Activated CD8-positive, alpha-beta memory T cell treated with anti-CD3 and anti-CD28 coated beads for 4 hours (primary cell): ENCODE measurements at places on chromosomes 1 and 21.

- no peak for DNase-seq
These were observed 409.9 kb upstream of the ESRRG start for GRCh38 chr1:217133092-217133491.

- DNase-seq: no peak
These were observed 39.5 kb downstream of the BACH1 start for GRCh38 chr21:29338256-29338655.

- DNase-seq: no peak
These were observed 256.7 kb downstream of the COL11A1 start for GRCh38 chr1:102851616-102852015.

DNA sequence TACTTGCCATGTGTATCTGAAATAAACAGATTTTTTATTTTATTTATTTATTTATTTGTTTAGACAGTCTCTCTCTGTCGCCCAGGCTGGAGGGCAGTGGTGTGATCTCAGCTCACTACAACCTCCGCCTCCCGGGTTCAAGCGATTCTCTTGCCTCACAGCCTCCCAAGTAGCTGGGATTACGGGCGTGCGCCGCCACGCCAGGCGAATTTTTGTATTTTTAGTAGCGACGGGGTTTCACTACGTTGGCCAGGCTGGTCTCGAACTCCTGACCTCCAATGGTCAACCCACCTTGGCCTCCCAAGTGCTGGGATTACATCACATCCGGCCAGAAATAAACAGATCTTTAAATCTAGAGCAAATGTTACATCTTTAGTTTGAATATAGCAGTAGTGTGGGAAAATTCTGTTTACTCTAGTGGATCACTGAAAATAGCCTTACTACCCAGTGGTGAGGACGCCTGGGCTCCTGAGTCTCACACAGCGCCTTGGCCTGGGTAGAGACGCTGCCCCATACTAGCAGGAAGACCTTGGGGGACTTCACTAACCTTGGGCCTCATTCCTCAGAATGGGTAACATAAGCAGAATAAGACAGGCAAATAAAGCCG, 709 bp downstream of the GART start:
- DNase-seq: no peak

- DNase-seq: no peak
These were observed 78.4 kb upstream of the POU3F1 start for GRCh38 chr1:38125016-38125415.

DNA sequence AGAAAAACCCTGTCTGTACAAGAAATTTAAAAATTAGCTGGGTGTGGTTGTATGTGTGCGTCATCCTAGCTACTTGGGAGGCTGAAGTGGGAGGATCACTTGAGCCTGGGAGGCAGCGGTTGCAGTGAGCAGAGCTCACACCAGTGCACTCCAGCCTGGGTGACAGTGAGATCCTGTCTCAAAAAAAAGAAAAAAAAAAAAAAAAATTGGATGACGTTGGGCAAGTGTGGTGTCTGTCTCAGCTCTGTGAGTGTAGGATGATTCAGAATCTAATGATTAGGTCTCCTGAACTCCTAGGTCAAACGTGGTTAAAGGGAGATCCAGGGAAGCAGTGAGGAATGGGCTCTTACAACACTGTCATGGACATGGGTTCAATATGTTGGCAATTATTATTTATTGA, 435.9 kb downstream of the KIF26B start:
- no peak for DNase-seq

DNA sequence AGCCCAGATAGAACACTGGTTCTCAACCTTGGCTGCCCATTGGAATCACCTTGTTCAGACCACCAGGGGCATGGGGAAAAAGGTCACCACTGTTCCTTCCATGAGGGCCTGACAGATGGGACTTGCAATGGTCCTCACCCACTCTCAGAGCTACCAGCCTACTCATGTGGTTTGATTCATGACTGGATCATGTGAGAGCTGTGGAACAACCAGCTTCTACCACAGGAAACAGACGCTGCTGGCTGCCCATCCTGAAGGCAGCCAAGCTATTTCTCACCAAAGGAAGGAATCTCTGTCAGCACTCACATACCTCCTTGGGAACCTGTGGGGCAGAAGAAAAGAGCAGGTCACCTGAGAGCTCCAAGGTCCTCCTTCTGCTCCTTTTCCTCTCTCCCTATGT, 53.6 kb downstream of the CAPN8 start:
- no peak for DNase-seq

GRCh38 chr1:114319418-114319817, 165.7 kb upstream of the SYT6 start:
- DNase-seq: no peak

DNA sequence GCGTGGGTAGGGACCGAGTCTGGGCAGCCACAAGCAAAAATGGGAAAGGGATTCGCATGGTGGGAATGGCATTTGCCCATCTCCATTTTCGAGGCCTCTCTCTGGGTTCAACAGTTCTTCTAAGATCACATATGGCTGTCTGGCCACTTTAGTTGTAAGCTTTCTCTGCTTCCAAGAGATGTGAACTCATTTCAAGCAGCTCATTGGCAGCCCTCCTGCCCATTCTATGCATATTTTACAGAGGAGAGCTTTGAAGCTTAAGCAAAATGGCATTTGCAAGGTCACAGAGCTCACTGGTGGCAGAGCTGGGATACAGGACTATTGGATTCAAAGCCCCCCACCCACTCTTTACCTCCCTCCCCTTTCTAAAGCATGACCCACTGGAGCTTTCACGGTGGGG, 93.7 kb downstream of the HHIPL2 start:
- DNase-seq: no peak

DNA sequence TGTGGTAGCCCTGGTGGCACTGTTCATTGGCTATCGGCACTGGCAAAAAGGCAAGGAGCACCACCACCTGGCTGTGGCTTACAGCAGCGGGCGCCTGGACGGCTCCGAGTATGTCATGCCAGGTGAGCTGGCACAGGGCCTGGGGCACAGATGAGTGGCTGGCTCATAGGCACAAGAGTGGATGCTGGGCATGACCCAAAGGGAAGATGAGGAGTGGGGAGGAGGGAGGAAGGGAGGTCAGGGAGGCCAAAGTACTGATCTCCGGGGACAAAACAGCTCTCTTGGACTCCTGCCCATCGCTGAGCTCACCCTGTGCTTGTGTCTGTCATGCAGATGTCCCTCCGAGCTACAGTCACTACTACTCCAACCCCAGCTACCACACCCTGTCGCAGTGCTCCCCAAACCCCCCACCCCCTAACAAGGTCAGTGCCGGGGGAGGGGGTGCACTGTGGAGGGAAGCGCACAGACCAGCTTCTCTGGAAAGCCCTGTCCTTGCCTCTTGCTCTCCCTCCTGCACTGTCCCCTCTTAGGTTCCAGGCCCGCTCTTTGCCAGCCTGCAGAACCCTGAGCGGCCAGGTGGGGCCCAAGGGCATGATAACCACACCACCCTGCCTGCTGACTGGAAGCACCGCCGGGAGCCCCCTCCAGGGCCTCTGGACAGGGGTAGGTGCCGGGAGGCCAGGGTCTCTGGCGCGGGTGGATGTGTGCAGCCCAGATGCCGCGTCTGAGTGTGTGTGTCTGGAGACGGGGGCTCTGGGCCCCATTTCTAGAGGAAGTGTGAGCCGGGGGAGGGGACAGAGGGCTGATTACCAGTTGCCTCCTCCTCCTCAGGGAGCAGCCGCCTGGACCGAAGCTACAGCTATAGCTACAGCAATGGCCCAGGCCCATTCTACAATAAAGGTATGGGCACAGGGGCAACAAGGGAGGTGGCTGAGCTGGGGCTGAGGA, 7.3 kb upstream of the LRRC71 start:
- DNase-seq: no peak

DNA sequence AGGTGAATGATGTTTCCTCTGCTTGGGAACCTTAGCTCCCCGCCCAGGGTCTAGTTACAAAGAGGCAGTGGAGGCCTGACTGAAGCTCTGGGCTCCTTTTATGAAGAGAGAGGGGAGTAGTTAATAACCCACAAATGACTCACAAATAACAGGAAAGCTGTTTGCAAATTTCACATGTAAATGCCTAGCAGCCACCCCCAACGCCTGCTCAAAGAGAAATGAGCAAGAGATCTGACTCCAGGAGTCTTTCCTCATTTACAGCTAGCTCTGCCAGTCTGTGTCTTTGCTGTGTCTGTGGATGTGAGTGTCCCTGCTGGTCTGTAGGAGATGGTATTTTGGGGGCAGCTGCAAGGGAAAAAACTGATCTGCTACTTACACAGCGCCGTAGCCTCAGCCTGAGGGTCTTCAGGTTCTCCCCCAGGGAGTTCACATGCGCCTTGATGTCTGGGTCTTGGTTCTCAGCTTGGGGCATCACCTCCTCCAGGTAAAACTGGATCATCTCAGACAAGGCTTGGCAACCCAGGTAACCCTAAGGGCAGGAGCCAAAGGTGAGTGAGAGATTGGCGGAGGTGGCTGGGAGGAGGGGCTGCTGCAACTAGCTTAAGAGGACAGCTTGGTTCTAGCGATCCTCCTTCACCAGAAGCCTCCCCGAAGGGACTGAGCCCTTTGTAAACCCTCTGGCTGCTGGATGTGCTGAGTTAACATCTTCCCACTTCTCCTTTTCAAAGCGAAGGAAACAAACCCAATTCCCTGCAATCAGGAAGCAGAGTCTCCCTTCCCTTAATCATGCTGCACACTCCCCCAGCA, at the start of gene IL19:
Gene IL19, plus strand, starts transcription at position 243 of the 807 bp plus-strand sequence. CDS start 65,890 bp downstream, outside the sequence.
- no peak for DNase-seq

DNA sequence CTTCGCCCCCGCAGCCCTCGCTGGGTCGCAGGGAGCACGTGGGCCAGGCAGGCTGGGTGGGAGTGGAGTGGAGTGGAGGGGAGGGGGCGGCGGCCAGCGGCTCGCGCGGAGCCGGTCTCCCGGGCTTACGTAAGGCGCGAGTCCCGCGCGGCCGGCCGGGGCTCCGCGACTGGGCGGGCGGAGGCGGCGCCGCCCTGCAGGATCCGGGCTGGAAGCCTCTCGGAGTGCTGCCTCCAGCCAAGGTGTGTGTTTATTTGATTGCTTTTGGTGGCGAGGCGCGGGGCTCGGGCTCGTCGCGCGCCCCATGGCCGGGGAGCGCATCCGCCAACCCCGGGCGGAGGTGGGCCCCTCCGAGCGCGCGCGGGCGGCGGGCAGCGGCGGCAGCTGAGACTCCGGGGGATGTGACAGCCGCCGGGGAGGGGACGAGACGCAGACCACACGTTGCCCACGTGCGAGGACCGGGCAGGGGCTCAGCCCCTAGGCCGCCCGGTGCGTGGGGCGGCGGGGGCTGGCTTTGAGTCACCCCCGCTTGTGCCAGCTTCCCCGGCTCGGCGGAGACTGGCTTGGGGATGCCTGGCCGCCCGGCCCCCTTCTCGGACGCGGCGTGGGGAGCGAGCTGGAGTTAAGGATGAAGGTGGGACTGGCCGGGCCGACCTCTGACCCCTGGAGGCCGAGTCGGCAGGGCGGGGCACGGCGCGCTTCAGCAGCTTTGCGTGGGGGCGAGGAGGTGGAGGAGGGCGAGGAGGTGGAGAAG, 402 bp upstream of the AK4 start:
- no peak for DNase-seq

GRCh38 chr1:241424480-241424971, 67.5 kb upstream of the RGS7 start:
- DNase-seq: no peak

GRCh38 chr1:46315669-46316403, 12.3 kb downstream of the UQCRH start:
- no peak for DNase-seq

DNA sequence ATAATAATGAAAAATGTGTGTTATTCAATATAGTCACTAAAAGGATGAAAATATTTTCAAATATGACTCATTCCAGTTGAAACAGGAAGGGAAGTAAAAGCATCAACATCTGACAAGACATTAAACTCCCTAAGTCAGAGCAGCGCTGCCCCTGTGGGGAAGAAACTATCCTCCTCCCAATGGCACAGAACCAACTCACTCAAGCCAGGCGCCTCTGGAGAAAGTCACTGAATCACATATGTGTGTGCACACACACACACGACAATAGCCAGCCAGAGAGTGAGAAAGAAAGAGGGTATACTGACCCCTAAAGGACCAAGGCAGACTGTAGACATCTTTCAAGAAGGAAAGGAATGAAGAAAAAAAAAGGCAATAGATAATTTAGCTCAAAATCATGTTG, 126.9 kb downstream of the SETD4 start:
- DNase-seq: no peak

DNA sequence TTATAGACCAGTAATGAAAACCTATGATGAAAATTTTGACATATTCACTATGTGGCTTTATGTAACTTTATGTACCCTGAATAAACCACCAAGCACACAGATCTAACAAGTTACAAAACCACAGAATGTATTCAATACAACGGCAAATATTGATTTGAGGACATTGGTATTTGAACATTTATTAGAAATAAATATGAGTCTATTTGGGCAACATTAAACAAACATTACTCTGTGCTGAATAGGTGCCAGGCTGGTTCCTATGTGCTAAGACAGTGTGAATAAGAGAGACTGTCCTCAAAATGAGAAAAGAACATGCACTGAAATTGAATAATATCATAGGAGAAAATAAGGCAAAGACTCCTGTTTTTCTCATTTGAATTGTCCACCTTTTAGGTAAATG, 1341.2 kb downstream of the PLA2G4A start:
- DNase-seq: no peak

DNA sequence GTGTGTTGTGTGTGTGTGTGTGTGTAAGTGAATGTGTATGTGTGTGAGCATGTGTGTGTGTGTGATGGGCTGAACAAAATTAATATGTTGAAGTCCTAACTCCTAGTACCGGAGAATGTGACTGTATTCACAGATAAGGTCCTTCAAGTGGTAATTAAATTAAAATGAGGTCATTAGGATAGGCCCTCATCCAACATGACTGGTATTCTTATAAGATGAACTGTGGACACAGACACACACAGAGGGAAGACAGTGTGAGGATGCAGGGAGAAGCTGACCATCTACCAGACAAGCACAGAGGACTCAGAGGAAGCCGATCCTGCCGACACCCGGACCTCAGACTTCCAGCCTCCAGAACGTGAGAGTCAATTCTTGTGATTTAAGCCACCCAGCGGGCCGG, 91.2 kb upstream of the PGBD5 start:
- no peak for DNase-seq

GRCh38 chr1:27301052-27301422, 20.9 kb upstream of the TMEM222 start:
- DNase-seq: no peak

DNA sequence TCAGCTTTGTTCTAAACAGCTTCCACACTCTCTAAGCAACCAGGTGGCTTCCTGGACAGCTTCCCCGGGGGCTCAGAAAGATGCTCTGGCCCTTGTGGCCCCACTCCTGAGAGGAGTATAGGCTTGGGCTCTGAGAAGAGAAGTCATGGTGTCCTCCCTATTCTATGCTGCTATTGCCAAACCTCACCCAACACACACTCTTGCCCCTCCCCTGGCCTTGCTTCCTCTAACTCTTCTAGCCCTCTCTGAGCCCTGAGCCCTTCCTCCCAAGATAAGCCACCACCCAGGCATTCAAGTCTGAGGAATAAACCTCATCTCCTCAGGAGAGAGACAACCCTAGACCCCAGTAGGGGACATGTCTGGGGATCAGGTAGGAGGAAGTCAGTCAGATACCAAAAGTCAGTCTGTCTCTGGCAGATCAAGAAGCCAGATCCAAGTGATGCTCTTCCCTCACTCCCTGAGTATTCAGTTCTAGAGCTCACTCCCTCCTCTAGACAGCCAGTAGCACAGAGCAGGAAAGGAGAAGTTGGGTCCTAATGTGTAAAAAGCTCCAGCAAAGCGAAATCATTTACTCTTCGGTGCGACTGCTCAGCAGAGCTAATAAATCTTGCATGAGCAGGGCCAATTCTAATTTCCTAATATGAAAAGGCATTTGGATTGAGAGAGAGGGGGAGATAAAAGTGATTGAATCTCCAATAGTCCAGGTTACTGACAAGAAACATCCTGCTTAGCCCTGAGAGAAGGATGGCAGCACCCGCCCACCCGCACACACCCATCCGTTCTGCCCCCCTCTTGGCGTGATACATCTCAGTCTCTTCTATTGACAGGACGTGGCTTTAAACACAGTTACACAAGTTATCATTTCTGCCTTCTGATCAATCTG, 50.5 kb downstream of the DMAP1 start:
- no peak for DNase-seq
